ENCODE measurements at places on chromosomes 5 and 9. TPM values are rescaled to one million over a fixed set of nuclear protein-coding genes. Genes with fewer than 3 reads are reported as not detected.

UGT3A1 gene
- total RNA-seq, result not detected

SPDL1 gene
- 4.1 TPM for total RNA-seq

FOXD4L6 gene
- total RNA-seq, result not detected

- H3K27me3 ChIP-seq, result no peaks in the 10 kb centered on the region
- H3K4me3 ChIP-seq, result no peak overlapping the region
- H3K36me3 ChIP-seq, result no peaks in the 10 kb centered on the region
- no peaks in the 10 kb centered on the region for H3K4me1 ChIP-seq
Observed at GRCh38 chr9:126248680-126249079, 77.9 kb upstream of the MVB12B start.

- DNase-seq, result no peak
- H3K4me1 ChIP-seq, result no peaks in the 10 kb centered on the region
- H3K27me3 ChIP-seq, result no peaks in the 10 kb centered on the region
- no peak overlapping the region for H3K4me3 ChIP-seq
- peaks cover 10% of the 10 kb centered on the region for H3K36me3 ChIP-seq
Observed at GRCh38 chr9:120474591-120475243, 105.2 kb downstream of the CDK5RAP2 start.

DNA sequence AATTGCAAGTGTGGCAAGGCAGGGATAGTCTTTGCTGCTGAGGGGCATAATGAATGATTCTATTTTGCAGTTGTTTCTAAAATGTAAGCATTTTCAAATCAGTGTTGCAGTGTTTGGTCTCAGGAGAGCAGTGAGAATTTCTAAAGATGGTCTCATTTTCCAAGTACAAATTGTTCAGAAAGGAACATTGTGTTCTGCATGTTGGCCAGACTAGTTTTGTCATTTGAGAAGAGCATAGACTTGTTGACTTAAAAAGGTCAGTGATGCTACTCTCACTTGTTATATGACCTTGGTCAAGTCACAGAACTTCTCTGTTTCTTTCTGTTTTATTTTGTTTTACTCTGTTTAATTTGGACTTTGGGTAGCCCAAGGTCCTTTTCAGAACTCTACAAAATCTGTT, 344.6 kb downstream of the OSTF1 start:
- peaks cover 8% of the 10 kb centered on the region for H3K4me1 ChIP-seq
- H3K27me3 ChIP-seq, result no peaks in the 10 kb centered on the region
- DNase-seq, result no peak
- no peak overlapping the region for H3K4me3 ChIP-seq
- H3K27ac ChIP-seq, result peak overlapping the region; percentile 60
- no peaks in the 10 kb centered on the region for H3K36me3 ChIP-seq

GRCh38 chr9:33690143-33690933, 105.0 kb upstream of the PRSS3 start:
- no peaks in the 10 kb centered on the region for H3K27me3 ChIP-seq
- DNase-seq, result no peak
- no peaks in the 10 kb centered on the region for H3K4me1 ChIP-seq

DNA sequence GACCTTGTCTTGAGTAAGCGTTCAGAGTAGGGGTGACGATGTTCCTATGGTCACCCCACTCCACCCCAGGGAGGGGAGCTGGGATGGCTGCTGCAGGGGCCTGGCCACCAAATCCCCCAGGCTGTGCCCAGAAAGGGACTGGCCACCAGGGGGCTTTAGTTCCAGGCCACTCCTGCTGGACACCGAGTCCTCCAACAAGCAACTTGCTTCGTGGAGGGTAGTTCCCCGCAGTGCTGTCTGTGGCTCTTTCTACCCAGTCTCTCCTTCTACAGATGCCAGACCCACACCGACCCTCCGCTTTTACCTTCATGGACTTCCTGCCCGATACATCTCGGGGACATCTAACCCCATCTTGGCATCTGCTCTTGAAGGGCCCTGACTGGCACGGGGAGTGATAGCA, 35.7 kb upstream of the GABRP start:
- H3K4me1 ChIP-seq, result peaks cover 52% of the 10 kb centered on the region
- H3K27ac ChIP-seq, result no peak overlapping the region
- no peak overlapping the region for H3K4me3 ChIP-seq
- no peaks in the 10 kb centered on the region for H3K36me3 ChIP-seq

DNA sequence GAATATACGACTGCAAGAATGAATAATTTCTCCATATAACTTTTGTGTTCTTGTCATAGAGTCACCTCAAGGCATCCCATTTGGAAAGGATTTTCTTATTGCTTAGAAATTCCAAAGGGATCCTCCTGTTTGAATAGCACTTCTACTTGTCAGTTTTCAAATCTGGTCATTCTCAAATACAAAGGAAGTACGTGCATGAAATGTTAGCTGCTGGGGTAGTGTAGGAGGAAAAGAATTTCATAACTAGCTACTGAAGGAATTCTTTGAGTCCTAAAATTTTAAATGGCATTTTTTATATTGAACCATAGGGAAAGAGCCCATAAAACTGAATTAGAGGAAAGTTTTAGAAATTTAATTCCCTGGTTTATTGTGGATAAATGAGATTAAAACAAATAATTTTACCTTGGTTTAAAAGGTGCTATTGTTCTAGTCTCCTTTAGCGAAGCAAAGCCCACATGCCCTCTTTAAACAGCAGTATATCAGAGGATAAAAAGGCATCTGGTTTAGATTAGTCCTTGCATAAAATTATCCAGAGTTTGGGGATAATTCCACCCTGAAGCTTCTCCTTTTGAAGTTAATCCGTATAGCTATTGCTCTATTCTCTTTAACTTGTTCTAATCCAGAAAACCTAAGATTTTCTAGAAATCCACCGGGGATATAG, 2.0 kb upstream of the MPDZ start:
- no peak overlapping the region for H3K4me3 ChIP-seq
- no peak for DNase-seq
- no peaks in the 10 kb centered on the region for H3K36me3 ChIP-seq
- no peaks in the 10 kb centered on the region for H3K4me1 ChIP-seq
- H3K27ac ChIP-seq, result no peak overlapping the region
- no peaks in the 10 kb centered on the region for H3K27me3 ChIP-seq

DNA sequence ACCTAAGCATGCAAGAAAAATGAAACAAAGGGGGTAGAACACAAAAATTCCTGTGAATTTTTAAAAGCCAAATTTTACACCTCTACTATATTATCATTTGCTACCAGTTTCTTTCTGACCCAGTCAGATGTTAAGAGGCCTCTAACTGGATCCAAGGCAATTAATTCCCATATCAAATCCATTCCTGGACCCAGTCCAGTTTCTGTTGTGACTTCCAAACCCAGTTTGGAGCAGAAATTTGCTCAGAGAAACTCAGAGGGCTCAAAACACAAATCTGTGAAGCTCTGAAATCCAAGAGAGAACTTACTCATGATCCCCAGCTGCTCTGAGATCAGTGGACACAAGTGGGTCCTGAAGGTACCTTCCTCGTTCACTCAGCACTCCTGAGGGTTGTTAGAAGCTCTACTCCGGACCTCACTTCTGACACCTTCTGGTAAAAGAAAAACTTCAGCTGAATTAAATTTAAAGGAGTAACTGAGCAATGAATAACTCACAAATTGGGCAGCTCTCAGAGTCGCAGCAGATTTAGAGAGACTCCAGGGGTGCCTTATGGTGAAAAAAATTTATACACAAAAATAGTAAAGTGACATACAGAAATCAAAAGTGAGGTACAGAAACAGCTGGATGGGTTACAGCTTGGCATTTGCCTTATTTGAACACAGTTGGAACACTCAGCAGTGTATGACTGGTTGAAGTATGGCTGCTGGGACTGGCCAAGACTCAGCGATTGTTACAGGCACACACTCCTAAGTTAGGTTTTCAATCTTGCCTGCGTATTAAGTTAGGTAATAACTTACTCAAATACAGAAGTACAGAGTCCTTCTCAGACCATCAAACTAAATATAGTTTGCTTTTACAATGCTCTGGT, 32.4 kb downstream of the INSL4 start:
- no peak overlapping the region for H3K27ac ChIP-seq
- H3K36me3 ChIP-seq, result no peaks in the 10 kb centered on the region
- no peaks in the 10 kb centered on the region for H3K27me3 ChIP-seq
- DNase-seq, result no peak

- no peak overlapping the region for H3K4me3 ChIP-seq
- no peak overlapping the region for H3K27ac ChIP-seq
- peaks cover 25% of the 10 kb centered on the region for H3K4me1 ChIP-seq
- no peaks in the 10 kb centered on the region for H3K36me3 ChIP-seq
- no peaks in the 10 kb centered on the region for H3K27me3 ChIP-seq
Observed at GRCh38 chr5:132500931-132501628, 10.5 kb upstream of the IRF1 start.

- no peak overlapping the region for H3K4me3 ChIP-seq
- no peaks in the 10 kb centered on the region for H3K36me3 ChIP-seq
- H3K27me3 ChIP-seq, result no peaks in the 10 kb centered on the region
- no peak overlapping the region for H3K27ac ChIP-seq
- no peaks in the 10 kb centered on the region for H3K4me1 ChIP-seq
Observed at GRCh38 chr5:105218018-105218417, 1655.4 kb upstream of the NUDT12 start.

GRCh38 chr9:101018467-101018866, 10.1 kb upstream of the PLPPR1 start:
- no peaks in the 10 kb centered on the region for H3K36me3 ChIP-seq
- no peak for DNase-seq
- no peaks in the 10 kb centered on the region for H3K4me1 ChIP-seq
- H3K27me3 ChIP-seq, result no peaks in the 10 kb centered on the region
- H3K27ac ChIP-seq, result no peak overlapping the region
